ENCODE measurements at places on chromosomes 11 and 22. TPM values are rescaled to one million over a fixed set of nuclear protein-coding genes. Genes with fewer than 3 reads are reported as not detected.

Gene ZMAT5
- 34.1 TPM for total RNA-seq

Gene KIF18A
- total RNA-seq = 46.8 TPM

Gene OR5P2
- not detected for total RNA-seq

Gene CD3E
- not detected for total RNA-seq

Gene NRGN
- 1.9 TPM for total RNA-seq

Gene HBB
- not detected for total RNA-seq

Gene OR2AG1
- not detected for total RNA-seq

Gene NRXN2
- total RNA-seq = 0.36 TPM

Gene ZNF214
- total RNA-seq = 3.5 TPM

Gene GRIA4
- total RNA-seq = not detected

Gene RPS6KB2
- total RNA-seq = 46.5 TPM

Gene SMDT1
- 9.5 TPM for total RNA-seq

Gene CACNA1I
- total RNA-seq = not detected

Gene OR8B2
- total RNA-seq = not detected

Gene TEX12
- total RNA-seq = 0.29 TPM

Gene MPZL2
- total RNA-seq = not detected

Gene TPBGL
- not detected for total RNA-seq

Gene TSPAN18
- total RNA-seq = 0.96 TPM

Gene SLC6A5
- total RNA-seq = not detected

Gene PDE2A
- 2.3 TPM for total RNA-seq

Gene GLB1L2
- not detected for total RNA-seq

Gene SLC37A2
- total RNA-seq = 153 TPM

Gene VSIG10L2
- 0.10 TPM for total RNA-seq

Gene P2RY6
- 9.9 TPM for total RNA-seq

Gene OR5M11
- not detected for total RNA-seq

Gene C1QTNF5
- 4.4 TPM for total RNA-seq

Gene TBX1
- total RNA-seq = not detected

Gene RAG1
- total RNA-seq = 0.48 TPM

Gene OR6A2
- 0.24 TPM for total RNA-seq

Gene SCGB1A1
- total RNA-seq = not detected

Gene PTPN5
- not detected for total RNA-seq

Gene GLYATL1
- 1.3 TPM for total RNA-seq

Gene CHRM4
- not detected for total RNA-seq

Gene UPK2
- not detected for total RNA-seq

Gene RBFOX2
- 82.2 TPM for total RNA-seq

Gene PHETA2
- total RNA-seq = 5.2 TPM

Gene TEX54
- not detected for total RNA-seq

Gene SRSF8
- 32.9 TPM for total RNA-seq

Gene EMID1
- not detected for total RNA-seq

Gene SCUBE2
- 0.88 TPM for total RNA-seq

Gene VPREB1
- total RNA-seq = not detected

Gene MYBPC3
- total RNA-seq = not detected
